ENCODE measurements at places on chromosomes 5 and 9.

GRCh38 chr9:92393686-92394085, 10.7 kb downstream of the OGN start:
- DNase-seq: no peak

- no peak for DNase-seq
Observed at GRCh38 chr5:77558266-77558665, 66.2 kb upstream of the WDR41 start.

GRCh38 chr9:125433461-125434011, 171.9 kb downstream of the GAPVD1 start:
- DNase-seq: no peak

- no peak for DNase-seq
Observed at GRCh38 chr5:93967923-93968322, 226.5 kb upstream of the POU5F2 start.

- DNase-seq: peak; percentile 87
Observed at GRCh38 chr5:181243564-181244343, at the start of gene RACK1. Gene RACK1, minus strand, starts transcription at chr5:181243906. Its CDS starts 106 bp downstream, at chr5:181243800.

GRCh38 chr5:132259069-132259851, 1.8 kb downstream of the PDLIM4 start:
- DNase-seq: no peak

DNA sequence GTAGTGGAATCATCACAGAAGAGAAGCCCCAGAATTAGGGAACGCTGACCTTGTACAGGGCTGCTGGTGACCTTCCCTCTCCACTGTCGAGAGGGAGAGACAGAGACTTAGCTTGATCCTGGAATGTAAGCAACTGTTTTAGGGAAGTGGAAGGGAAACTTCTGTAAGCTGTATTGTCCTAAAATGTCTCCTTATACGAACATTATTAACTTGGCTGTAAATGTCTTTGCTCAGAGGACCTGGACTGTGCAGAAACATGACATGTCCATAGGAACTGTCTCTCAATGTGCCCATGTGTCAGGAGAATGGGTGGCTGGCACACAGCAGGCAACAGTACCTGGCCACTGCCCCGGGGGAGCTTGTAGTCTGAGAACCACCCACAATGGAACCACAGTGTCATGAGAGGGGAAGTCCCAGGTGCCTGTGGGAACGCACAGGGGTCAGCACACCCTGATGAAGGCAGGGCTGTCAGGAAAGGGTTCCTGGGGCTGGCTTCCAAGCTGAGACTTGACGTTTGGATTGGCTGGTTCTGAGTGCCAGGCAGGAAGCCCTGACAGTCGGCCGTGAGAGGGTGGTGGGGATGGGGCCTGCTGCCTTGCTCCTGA, 34.0 kb downstream of the DAP start:
- no peak for DNase-seq

DNA sequence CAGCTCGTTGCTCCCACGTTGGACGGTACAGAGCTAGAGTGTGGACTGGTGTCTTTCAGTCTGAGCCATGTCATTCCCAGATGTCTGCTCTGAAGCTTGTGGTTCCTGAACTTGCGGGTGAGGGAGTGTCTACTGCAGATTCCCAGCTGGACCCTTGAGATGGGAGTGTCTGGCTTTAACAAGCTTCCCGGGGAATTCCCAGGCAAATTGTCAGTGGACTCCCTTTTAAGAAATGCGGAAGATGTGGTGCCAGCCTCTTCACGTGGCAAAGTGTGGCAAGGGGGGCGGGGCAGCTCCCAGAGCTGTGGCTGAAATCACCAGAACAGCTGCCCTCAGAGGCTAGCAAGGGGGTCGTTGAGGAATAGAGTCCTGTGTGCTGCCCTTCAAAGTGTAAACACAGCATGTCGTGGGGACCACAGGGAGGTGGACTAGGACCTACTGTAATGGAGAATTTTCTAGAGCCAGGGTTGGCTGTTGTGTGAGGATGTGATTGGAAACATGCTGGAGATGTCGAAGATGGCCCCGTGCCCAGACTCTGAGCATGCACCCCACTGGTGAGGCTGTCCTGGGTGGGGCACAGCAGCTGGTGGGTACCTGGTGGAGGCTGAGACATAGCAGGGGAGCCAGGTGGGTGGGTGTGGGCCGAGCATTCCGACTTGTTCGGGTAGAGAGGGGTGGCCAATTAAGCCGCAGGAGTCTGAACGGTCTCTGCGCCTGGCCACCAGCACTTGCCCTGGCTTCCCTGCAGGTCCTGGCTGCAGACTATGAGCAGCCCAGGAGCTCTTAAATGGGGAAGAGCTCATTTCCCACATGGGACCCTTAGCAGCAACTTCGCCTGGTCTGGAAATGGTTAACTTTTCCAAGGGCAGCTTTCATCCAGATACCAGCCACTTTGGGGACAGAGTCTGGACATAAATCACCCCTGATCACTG, 37.4 kb downstream of the PRRX2 start:
- no peak for DNase-seq

- DNase-seq: no peak
Observed at GRCh38 chr5:16229357-16229940, 49.9 kb upstream of the MARCHF11 start.

GRCh38 chr9:19498015-19498414, 89.2 kb downstream of the ACER2 start:
- DNase-seq: no peak

DNA sequence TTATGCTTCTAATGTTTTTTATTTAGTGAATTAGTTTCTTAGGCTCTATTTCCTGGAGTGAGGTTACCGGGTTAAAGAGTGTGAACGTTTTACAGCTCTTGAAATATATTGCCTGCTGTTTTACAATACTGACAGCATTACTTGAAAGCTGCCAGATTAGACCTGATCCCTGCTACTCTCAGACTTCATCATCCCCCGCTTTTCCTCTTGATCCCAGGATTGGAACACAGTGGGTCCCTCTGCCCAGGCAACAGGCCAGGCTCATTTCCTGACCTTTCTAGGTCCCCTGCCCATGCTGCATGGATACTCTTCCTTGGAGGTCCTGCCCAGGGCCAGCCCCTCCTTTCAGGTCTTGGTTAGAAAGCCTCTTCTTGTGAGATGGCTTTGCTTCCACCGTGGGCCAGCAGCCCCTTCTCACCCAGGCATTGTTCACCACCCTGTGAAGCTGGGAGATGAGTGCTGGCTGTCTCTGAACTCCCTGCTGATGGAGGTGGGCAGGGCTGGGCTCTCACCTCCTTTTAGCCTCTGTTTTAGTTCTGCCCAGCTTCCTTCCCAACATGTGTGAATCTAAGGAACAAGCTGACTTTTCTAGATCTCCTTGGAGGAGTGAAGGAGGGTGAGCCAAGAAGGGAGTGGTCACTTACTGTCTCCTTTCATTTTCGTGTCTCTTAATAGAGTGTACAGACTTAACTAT, 15.5 kb upstream of the FAM120AOS start:
- DNase-seq: no peak

DNA sequence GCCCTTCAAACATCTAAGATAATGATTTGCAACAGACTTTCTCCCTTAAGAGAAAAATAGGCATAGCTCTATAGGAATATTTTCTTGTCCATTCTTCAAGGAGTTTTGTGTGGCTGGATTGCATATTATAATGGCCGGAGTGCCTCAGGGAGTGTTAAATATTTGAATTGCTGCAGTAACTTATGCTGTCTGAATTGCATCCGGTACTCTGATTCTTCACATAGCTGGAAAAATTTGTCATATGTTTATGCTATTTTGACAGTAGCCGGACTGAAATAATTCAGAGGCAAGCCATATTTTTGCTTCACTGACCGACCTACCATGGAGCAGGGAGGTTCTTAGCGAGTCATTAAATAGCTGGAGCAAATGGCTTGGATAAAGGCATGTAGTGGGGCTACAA, 621.0 kb downstream of the ACTL7B start:
- DNase-seq: no peak

- DNase-seq: no peak
Observed at GRCh38 chr5:117435203-117435602, 860.6 kb upstream of the SEMA6A start.

DNA sequence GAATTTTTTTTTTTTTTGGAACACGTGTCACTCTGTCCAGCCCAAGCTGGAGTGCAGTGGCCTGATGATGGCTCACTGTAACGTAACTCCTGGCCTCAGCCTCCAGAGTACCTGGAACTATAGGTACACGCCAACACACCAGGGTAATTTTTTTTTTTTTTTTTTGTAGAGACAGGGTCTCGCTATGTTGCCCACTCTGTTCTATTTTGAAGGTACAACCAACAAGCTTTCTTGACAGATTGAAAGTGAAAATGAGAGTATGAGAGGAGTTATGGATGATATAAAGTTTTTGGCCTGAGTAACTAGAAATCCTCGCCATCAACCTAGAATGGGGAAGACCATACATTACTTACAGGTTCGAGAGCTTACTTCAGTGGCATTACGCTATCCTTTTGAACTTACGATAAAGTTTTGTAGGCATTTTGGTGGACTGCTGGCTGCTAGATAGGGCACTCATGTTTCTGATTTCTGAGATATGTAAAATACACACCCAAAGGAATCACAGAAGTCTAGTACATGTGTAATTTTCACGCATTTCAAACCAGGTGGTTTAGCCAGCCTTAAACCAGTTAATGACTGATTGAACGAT, 806 bp upstream of the CDC42SE2 start:
- no peak for DNase-seq

DNA sequence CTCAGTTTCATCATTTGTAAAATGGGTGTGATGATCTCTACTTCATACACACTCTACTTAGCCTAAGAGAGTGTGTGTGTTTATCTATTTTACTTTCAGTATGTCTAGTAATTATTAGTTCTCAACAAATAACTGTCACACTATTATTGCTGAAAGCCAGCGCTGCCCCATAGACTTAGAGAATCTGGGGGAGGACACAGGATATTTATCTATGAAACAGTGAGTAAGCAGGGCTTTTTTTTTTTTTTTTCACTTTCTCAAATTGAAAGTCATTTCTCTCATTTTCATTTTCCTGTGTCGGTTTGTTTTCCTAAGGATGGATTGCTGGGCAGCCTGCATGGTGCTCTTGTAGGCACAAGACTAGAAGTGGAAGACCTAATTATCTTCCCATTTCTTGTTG, 248.4 kb upstream of the RPS23 start:
- DNase-seq: no peak

- DNase-seq: no peak
Observed at GRCh38 chr9:77896938-77897667, 134.5 kb downstream of the GNAQ start.

DNA sequence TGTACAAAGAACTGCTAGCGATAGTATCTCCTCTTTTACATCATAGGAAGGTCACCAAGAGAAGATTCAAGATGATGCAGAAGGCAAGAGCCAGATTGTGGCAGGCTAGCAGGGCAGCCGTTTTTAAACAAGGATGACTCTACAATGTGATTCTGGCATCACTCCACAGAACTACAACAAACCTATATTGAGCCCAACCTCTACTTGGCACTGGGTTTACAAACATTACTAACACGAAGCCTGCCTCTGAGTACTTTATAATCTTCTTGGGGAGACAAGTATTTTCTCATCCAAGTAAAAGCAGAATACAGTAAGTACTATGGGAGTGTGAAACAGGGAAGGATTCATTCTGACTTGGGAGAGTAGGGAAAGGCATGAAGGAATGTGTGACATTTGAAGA, 448.6 kb downstream of the ZNF608 start:
- DNase-seq: no peak

DNA sequence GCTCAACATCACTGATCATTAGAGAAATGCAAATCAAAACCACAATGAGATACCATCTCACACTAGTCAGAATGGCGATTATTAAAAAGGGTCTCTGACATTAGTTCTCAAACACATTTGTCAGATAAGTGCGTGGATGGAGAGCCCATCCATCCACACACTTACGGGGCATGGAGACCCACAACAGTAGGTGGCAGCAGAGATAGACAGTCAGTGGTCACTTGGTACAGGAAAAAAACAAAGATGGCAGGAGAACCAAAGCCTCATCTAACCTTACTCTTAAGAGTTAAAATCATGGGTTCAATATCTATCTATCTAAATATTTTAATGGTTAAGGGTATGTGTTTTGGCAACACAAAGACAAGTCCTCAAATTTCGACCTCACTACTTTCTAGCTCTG, 1378.7 kb upstream of the C9orf72 start:
- no peak for DNase-seq

DNA sequence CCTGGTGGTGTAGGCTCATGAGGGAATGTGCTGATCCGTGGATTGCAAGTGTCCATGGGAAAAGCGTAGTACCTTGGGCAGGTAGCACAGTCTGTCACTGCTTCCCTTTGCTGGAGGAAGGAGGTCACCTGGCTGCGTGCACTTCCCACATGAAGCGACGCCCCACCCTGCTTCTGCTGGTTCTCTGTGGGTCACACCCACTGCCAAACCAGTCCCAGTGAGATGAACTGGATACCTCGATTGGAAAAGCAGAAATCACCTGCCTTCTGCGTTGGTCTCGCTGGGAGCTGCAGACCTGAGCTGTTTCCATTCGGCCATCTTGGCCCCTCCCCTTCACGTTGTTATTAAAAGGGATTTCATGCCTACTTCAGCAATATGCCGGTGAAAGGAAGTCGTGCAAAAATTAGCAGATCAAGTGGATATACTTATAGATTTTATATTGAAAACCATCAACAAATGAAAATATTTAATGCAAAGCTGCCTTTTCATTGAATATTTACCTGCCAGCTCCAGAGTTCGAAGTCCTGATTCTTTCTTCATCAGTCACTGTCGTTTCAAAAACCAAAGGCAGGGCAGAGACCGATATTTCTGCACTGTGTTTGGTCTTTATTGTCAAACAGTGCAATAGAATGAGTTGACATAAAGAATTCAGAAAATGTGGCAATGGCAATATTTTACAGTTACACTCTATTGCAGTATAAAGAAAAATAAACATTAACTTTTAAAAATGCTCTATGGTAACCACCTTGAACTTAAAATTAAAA, 123.2 kb downstream of the JAKMIP2 start:
- DNase-seq: no peak

DNA sequence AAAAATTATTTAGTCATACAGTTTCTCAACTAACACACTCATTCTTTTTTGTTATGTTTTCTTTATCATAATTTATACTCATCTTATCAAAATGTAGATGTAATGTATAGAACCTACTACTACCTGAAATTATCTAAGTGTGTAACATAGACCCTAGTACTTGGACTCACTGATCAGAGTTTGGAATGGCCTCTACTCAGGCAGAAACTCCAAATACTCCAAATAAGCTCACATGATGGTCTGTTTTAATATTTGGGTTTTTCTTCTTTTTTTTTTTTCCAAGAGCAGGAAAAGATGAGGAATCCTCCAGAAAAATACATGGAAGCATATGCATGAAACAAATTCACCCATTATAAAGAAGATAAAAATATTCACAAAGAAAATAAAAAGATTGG, 126.3 kb downstream of the PDE4D start:
- DNase-seq: no peak

- DNase-seq: no peak
Observed at GRCh38 chr5:53084546-53085255, 24.9 kb downstream of the MOCS2 start.

- DNase-seq: no peak
Observed at GRCh38 chr5:115850744-115851416, 9.1 kb downstream of the AP3S1 start.

- no peak for DNase-seq
Observed at GRCh38 chr5:95799191-95799835, 23.2 kb downstream of the GLRX start.

- DNase-seq: no peak
Observed at GRCh38 chr5:130050585-130050984, 146.3 kb downstream of the CHSY3 start.

- DNase-seq: peak; percentile 9
Observed at GRCh38 chr5:157050050-157050449, 8.9 kb downstream of the HAVCR1 start.
